ENCODE measurements at places on chromosomes 2 and 18. TPM values are rescaled to one million over a fixed set of nuclear protein-coding genes. Genes with fewer than 3 reads are reported as not detected.
A peak's percentile ranks its signal among the peaks of the same experiment; 100 is the strongest.

Gene LPIN2
- 13.3 TPM for total RNA-seq

Gene IL36A
- total RNA-seq: not detected

- H3K4me3 ChIP-seq: no peak overlapping the region
- no peak for DNase-seq
- H3K36me3 ChIP-seq: no peaks in the 10 kb centered on the region
- no peak overlapping the region for H3K27ac ChIP-seq
- no peaks in the 10 kb centered on the region for H3K4me1 ChIP-seq
These were observed 783.3 kb upstream of the SALL3 start for GRCh38 chr18:78196280-78196679.

DNA sequence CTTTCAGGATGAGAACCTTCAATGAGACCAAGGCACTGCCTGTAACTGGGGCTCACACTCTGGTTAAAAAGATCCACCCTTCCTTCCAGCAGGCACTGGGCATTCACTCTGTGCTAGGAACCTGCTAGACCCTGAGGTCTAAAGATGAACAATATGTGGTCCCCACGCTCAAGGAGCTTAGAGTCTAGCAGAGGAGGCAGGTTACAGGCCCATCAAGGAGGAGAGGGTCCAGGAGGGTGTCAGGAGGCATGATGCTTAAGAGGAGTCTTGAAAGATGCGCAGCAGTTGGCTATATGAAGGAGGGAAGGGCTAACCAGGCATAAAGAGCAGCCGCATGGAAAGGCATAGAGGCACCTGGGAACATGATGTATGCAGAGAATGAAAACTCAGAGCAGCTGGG, 4.5 kb downstream of the ANKRD53 start:
- no peak for DNase-seq
- no peaks in the 10 kb centered on the region for H3K36me3 ChIP-seq
- H3K27me3 ChIP-seq: no peaks in the 10 kb centered on the region
- no peak overlapping the region for H3K27ac ChIP-seq
- no peak overlapping the region for H3K4me3 ChIP-seq

Gene CTDP1
- 18.6 TPM for total RNA-seq

GRCh38 chr2:181066333-181066732, 85.9 kb downstream of the UBE2E3 start:
- DNase-seq: no peak
- H3K36me3 ChIP-seq: peaks cover 15% of the 10 kb centered on the region
- no peak overlapping the region for H3K27ac ChIP-seq
- H3K4me3 ChIP-seq: no peak overlapping the region
- 0 out of 2 replicates have a peak, but pooled peaks cover 4% of the 10 kb centered on the region for H3K4me1 ChIP-seq
- H3K27me3 ChIP-seq: no peaks in the 10 kb centered on the region

Gene CNRIP1
- total RNA-seq: not detected

DNA sequence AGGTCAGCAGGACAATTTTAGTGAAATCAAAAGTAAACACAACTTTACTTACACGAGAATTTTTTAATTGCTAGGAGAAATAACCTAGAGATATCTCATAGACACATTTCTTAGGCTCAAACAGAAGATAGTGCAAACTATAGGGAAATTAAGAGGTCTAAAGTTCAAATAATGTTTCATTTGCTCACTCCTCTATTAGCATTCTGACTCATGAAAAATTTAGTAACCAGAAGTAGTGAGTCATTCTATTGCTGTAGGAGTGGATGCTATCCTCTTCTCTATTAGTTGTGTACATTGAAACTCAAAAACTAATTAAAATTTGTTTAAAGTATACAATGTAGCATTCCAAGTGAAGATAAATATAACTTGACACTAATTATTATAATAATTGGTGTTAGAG, 908.3 kb upstream of the TMEFF2 start:
- no peaks in the 10 kb centered on the region for H3K36me3 ChIP-seq
- no peak overlapping the region for H3K4me3 ChIP-seq
- no peaks in the 10 kb centered on the region for H3K27me3 ChIP-seq
- peak; percentile 40 for DNase-seq
- H3K4me1 ChIP-seq: peaks cover 7% of the 10 kb centered on the region
- H3K27ac ChIP-seq: no peak overlapping the region

All from PC-9 (cell line).